A172 (cell line): ENCODE measurements at places on chromosomes 2 and 18. TPM values are rescaled to one million over a fixed set of nuclear protein-coding genes. Genes with fewer than 3 reads are reported as not detected.

The SATB2 gene
- total RNA-seq, result 8.8 and 10.2 TPM in 2 replicates

The CTAGE1 gene
- not detected in 2 replicates for total RNA-seq

The VWA3B gene
- total RNA-seq, result not detected in 2 replicates

The GPR45 gene
- not detected in 2 replicates for total RNA-seq

The COLEC11 gene
- 0.17 TPM in 1 of 2 replicates, not detected in the other for total RNA-seq

The AGBL5 gene
- 41.4 and 44.3 TPM in 2 replicates for total RNA-seq

The ARMC9 gene
- 56.5 and 69.8 TPM in 2 replicates for total RNA-seq

The FAM124B gene
- total RNA-seq, result not detected in 2 replicates

The GKN2 gene
- 0.24 and 1.9 TPM in 2 replicates for total RNA-seq

The REG3G gene
- not detected in 2 replicates for total RNA-seq

The NR4A2 gene
- total RNA-seq, result 0.10 TPM in 2 replicates
